Stimulated activated naive CD4-positive, alpha-beta T cell treated with Interleukin-2 at 50 U/mL for 16 hours (primary cell): ENCODE measurements at places on chromosomes 4 and X.

DNA sequence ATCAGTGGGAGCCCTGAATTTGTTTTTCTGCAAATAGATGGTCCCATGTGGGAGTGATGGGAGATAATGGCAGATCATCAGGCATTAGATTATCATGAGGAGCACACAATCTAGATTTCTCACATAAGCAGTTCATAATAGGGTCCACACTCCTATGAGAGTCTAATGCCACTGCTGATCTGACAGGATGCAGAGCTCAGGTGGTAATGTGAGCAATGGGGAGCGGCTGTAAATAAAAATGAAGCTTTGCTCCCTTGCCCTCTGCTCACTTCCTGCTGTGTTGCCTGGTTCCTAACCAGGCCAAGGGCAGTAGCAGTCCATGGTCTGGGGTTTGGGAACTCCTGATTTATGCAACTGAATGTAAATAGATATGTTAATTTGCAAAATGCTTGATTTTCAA, 538.6 kb downstream of the TRAM1L1 start:
- DNase-seq: no peak

- DNase-seq: no peak
Observed at GRCh38 chr4:92451782-92452181, 148.0 kb downstream of the GRID2 start.

DNA sequence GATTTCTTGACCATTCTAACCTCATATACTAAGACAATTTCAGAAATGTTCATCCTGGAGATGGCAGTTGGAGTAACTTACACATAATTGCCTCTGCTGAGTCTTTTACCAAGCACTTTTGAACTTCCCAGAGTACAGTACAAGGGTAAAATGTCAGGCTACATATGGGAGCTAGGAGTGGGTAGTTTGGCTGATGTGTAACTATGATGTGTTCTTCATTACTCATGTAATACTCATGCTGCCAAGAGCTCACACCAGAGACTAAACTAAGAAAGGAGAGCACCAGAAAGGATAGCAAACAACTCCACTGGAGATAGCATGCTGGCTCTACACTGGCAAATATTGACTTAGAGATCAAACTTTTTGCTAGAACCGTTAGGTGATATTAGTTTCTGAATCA, 194.0 kb downstream of the PDGFRA start:
- DNase-seq: no peak

GRCh38 chr4:555566-556275, 20.4 kb downstream of the TMEM271 start:
- no peak for DNase-seq

- no peak for DNase-seq
Observed at GRCh38 chr4:167943872-167944505, 148.3 kb upstream of the ANXA10 start.

- DNase-seq: no peak
Observed at GRCh38 chr4:152738827-152739226, 40.7 kb downstream of the TIGD4 start.

- no peak for DNase-seq
Observed at GRCh38 chrX:47170861-47171692, 22.6 kb upstream of the UBA1 start.

DNA sequence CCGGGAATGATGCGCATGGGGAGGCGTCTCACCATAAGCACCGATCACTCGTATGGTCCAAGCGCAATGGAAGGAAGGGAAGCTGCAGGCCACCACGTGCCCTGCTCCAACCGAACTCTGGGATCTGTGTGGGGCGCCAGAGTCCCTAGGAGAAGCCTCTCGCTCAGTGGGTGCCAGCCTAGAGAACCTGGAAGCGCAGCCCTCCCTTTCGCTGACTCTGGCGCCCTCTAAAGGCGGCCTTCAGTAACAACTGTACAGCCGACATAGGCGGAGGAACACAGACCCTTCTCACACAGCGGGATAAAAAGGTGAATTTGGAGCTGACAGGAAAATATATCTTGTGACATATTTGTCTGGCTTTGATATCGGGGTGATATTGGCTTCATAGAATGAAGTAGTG, 76.0 kb downstream of the INTS6L start:
- DNase-seq: peak; percentile 8

DNA sequence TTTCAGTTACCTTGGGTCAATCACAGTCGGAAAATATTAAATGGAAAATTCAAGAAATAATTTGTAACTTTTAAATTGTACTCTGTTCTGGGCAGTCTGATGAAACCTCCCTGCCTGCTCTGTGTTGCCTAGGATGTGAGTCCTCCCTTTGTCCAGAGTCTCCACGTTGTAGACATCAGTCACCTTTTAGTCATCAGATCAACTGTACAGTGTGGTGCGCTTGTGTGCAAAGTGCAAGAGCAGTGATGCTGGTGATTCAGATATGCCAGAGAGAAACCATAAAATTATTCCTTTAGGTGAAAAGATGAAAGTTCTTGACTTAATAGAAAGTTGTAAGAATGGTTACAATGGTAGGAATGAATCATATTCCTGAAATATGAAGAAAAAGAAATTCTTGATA, 1.4 kb downstream of the SPATA4 start:
- peak; percentile 38 for DNase-seq

GRCh38 chr4:33060674-33061542, 2340.7 kb downstream of the PCDH7 start:
- no peak for DNase-seq

GRCh38 chr4:78584863-78585547, 33.4 kb downstream of the ANXA3 start:
- no peak for DNase-seq

GRCh38 chrX:19372170-19372546, 28.4 kb downstream of the PDHA1 start:
- DNase-seq: peak; percentile 33

DNA sequence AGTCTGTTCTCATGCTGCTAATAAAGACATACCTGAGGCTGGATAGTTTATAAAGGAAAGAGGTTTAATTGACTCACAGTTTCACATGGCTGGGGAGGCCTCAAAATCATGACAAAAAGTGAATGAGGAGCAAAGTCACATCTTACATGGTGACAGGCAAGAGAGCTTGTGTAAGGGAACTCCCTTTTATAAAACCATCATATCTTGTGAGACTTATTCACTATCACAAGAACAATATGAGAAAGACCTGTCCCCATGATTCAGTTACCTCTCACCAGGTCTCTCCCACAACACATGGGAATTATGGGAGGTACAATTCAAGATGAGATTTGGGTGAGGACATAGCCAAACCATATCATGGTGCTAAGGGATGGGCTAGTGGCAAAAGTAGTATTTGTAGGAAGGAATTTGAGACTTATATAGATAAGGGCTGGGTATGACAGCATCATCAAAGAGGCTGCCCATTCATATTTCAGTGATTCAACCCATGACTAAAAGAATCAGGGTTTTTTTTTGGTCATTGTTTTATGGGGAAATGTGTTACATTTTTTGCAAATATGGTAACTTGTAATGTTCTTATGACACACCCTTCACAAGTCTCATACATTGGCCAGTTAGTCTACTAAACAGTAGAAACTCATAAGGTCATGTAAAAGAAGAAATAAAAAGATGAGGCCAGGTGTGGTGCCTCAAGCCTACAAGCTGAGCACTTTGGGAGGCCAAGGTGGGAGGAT, 34.7 kb downstream of the NUP62CL start:
- no peak for DNase-seq
